CD4-positive, alpha-beta T cell (primary cell): ENCODE measurements at places on chromosomes 1 and 21. TPM values are rescaled to one million over a fixed set of nuclear protein-coding genes. Genes with fewer than 3 reads are reported as not detected.

Gene CITED4
- total RNA-seq = 51.6 TPM

DNA sequence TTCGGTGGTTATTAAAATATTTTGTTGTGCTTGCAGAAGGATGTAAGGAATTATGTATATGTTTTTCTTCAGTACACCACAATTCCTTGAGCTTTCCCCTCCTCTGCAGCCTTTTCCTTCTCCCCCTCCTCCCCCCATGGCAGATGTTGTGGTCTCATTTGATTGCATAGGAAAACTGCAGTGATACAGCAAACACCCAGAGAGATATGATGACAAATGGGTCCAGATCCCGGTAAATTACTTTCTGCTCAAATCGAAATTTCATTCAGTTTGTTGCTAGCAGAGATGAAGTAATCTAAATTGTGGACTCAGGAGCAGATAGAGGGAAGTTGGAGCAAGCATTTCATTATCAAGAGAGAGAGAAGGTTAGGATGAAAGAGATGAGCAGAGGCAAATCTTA is 9.9 kb downstream of the LMO4 start:
- DNase-seq = no peak

Gene PLA2G2A
- total RNA-seq = not detected

Gene C1orf185
- total RNA-seq = not detected

GRCh38 chr1:191699343-191699742 is 458.9 kb upstream of the RGS18 start:
- DNase-seq = no peak

- peak; percentile 46 for DNase-seq
Observed at GRCh38 chr1:1406101-1406820, 832 bp downstream of the MRPL20 start.

- no peak for DNase-seq
Observed at GRCh38 chr1:86773341-86774288, 69.2 kb downstream of the SH3GLB1 start.

GRCh38 chr21:42286416-42286815 is 28.8 kb downstream of the TFF3 start:
- DNase-seq = no peak

DNA sequence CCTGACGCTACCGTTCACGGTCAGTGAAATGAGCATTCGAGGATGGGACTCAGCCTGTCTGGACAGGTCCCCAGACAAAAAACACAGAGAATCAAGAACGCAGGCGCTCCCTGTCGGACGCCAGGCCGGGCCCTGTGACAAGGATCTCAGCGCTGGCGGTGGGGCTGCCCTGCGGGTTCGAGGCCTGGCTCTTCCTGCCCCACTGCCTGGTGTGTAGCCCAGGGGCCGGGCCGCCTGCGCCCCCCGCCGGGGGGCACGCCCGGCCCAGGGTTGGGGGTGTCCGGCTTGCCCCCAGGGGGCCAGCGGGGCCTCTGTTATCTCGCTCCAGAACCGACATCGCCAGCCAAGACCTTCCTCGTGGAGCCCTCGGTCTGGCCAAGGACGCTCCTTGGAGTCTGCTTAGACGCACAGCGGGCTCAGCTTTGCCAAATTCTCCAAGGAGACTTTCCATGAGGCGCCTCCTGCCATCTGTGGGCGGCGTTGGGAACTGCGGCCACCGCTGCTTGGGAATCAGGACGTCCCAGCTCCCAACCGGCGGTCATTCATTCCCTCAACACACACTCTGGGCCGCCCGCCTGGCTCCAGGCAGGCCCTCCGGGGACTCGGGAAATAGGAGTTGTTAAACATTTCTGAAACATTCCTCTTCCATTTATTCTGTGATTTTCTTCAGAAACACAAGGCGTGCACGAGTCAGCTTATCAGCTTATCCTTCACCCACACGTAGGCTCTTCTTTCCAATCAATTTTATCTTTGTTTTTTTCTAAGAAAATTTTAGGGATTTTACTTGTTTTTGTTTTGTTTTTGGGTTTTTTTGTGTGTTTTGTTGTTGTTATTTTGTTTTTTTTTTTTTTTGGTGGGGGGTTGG is 11.3 kb upstream of the RIPK4 start:
- no peak for DNase-seq

DNA sequence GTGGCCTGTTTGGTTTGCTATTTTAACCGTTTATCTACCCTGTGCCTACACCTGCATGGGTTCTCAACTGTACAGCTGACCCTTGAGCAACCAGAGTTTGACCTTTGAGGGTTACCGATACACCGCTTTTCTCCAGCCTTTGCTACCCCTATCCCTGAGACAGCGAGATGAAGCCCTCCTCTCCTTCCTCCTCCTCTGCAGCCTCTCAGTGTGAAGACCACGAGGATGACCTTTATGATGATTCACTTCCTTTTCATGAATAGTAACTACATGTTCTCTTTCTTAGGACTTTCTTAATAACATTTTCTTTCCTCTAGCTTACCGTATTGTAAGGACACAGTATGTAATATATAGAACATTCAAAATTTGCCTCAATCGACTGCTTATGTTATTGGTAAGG is 14.5 kb upstream of the RNF187 start:
- DNase-seq = no peak

DNA sequence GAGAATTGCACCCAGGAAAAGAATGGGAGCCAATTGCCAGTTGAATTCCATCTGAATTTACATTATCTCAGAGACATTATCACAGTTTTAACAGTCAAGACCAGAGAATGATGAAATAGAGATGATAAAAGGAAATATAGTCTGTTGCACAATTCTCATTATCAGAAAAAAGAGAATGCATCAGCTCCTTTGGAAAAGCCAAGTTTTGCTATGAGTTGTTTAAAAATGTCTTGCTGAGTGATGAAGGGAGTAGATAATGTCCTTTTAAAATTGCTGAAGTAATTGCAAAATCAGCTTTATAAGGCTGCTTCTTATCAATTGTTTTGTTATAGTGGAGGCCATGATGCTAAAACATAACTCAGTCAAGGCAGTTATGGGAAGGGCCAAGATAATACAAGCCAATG is 37.9 kb upstream of the EEIG2 start:
- DNase-seq = no peak

Gene SMIM34
- not detected for total RNA-seq

GRCh38 chr1:209319057-209319432 is 264.5 kb upstream of the CAMK1G start:
- DNase-seq = no peak

Gene USP21
- total RNA-seq = 44.4 TPM

Gene S100A7A
- total RNA-seq = not detected

Gene CHI3L2
- 13.9 TPM for total RNA-seq

GRCh38 chr1:211925016-211925415 is 94.5 kb upstream of the LPGAT1 start:
- DNase-seq = no peak

DNA sequence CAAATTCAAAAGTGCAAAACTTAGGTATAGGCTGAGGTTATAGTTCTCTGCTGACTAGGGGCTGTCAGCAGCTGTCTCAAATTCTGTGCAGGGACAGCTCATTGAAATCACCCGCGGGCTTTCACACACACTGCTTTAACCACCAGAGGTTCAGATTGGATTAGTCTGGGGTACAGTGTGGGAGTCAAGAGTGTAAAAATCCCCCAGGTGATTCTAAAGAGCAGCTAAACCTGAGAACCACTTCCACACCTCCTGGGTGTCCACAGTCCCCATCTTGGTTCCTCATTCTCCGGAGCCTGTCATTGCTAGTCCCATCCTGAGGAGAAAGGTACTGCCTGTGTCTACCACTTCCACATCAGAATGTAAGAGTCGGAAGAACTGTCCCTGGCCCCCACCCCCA is 9.9 kb upstream of the TDRD10 start:
- DNase-seq = no peak

- DNase-seq = no peak
Observed at GRCh38 chr1:3609016-3609768, 2.1 kb downstream of the MEGF6 start.

DNA sequence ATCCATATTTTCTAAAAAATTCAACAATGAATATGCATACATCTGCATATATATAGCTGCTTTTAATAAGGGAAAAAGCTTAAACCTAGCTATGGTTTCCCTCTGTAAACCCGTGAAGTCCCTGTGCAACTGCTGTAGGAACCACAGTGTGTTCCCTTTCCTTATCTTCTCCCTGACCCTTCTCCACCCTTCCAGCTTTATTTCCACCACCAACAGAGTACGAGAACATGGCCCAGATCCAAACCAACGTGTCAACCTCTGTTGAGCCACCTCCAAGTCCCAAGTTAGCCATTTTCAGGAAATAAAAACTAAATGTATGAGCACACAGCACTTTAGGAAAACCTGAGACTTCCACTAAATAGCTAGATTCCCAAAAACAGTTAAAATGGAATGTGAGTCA is 20.3 kb downstream of the SUSD4 start:
- no peak for DNase-seq

DNA sequence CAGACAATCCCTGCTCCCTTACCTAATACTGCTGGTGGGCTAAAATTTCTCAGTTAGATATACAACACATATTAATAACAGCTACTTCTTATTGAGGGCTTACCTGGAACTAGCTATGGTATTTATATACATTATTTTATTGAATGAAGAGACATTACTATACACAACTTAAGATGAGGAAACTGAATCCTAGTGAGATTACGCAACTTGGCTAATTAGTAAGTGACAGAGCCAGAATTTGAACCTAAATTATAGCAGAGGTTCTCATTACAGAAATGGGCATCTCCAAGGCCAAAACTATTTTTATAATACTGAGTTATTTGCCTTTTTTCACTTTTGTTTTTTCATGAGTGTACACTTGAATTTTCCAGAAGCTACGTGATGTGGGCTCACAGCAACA is 44.5 kb upstream of the SMYD2 start:
- no peak for DNase-seq

DNA sequence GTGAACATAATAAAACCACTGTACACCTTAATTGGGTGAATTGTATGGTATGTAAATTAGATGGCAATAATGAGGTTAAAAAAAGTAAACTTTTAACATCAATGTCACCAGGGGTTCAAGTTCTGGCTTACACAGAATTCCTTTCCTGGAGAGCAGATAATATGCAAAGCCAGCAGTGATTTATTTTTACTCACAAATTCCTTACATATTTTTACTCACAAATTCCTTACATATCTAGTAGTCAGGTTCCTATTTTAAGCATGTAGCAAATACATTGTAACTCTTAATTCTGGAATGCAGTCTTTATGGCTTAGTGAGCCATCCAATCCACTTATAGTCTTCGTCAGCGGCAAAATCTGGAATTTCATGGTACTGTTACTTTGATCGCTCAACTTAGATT is 1.3 kb upstream of the UBE4B start:
- no peak for DNase-seq

Gene TPTE
- total RNA-seq = not detected

- DNase-seq = no peak
Observed at GRCh38 chr1:32695098-32695904, 7.3 kb downstream of the SYNC start.

GRCh38 chr1:108585313-108585712 is 25.4 kb downstream of the EEIG2 start:
- DNase-seq = no peak

Gene FABP3
- total RNA-seq = not detected
